ENCODE measurements at places on chromosomes 12 and 14.
A peak's percentile ranks its signal among the peaks of the same experiment; 100 is the strongest.

- peak; percentile 28 for DNase-seq
Measured at GRCh38 chr14:23539248-23540140, 12.1 kb downstream of the ZFHX2 start.

DNA sequence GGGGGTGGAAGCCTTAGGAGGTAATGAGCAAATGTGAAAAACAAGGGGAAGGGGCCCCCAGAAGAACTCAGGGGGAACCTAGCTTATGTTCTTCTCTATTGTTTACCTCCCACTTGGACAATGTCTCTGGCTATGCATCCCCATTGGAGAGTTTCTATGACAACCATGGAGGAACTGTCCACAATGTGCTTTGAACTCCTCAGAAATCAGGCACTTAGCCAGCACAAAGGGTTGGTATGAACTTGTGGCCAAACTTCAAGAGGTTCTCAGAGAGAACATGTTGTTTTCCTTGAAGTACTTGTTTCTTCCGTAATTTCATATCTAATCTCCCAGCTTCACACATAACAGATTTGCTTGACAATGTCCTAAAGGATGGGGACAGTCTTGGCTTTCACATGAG is 202.8 kb upstream of the PELI2 start:
- no peak for DNase-seq

GRCh38 chr12:132185705-132186104 is 41.4 kb downstream of the NOC4L start:
- peak; percentile 28 for DNase-seq

- no peak for DNase-seq
Measured at GRCh38 chr12:57781801-57782200, 786 bp upstream of the TSFM start.

DNA sequence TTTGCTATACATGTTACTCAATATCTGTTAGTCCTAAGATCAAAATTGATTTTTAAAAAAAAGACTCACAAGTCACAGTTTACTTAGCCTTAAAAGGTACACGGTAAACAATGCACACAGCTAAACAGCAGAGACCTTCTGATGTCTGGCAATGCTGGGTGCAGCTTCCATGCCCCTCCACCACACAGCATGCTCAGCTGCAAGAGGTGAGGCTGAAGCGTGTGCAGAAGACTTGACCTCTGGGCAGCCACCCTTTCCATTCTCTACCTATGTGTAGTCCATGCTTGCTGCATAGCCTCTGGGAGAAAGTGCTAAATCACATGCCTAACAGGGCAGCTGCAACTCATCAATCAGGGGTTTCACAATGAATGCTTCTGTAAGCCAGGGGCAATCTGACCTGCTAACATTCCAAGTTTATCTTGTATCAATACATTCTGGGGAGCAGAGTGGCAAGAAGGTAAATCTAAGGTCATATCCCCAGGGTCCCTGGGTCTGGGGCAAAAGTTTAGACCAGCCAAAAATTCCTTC is 44.5 kb upstream of the AMN1 start:
- DNase-seq, result no peak

GRCh38 chr14:98018628-98019027 is 1221.4 kb downstream of the VRK1 start:
- DNase-seq, result peak; percentile 29

- no peak for DNase-seq
Measured at GRCh38 chr12:94644141-94644979, 6.0 kb downstream of the TMCC3 start.

DNA sequence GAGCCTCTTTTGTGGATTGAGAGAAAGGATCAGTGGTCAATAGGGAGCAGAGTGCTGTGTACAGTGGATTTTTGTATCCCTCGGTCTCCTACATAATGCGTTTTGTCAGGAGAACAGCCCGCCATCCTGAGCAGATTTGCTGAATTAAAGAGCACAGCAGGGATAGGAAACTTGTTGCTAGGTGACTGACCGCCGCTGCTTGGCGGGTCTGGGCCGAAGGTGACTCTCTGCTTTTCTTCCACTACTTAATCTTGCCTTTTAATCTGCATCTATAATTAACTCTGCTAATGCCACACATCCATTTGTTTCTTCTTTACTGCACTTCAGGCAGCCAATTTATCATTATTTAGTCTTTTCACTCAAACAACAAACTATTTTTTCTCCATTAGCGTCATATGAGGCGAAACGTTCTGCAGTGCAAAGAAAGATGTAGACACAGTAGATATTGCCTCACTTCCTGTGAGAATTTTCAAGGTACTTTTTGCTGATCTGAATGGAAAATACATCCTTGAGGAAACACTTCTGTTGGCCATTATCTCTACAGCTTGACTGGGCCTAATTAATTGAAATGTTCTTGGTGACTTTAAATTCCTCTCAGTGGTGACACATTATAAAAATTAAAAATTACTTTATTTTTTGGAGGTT is 108.0 kb downstream of the PPM1A start:
- DNase-seq, result no peak

- no peak for DNase-seq
Measured at GRCh38 chr14:85578357-85578756, 48.4 kb downstream of the FLRT2 start.

DNA sequence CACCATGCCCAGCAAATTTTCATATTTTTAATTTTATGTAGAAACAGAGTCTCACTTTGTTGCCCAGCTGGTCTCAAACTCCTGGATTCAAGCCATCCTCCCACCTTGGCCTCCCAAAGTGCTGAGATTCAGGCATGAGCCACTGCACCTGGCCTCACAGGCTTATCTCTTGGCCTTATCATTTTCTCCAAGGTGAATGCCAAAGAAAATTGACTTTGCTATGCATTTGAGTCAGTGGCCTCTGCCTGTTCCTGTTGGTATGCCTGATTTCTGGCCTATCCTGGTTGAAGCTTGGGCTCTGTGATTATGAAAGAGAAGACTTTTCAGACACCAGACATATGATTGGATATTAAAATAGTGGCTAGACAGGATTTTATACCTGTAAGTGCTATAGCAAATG is 34.2 kb downstream of the MANSC1 start:
- DNase-seq, result no peak

- DNase-seq, result no peak
Measured at GRCh38 chr14:52155651-52156213, 86.9 kb upstream of the NID2 start.

DNA sequence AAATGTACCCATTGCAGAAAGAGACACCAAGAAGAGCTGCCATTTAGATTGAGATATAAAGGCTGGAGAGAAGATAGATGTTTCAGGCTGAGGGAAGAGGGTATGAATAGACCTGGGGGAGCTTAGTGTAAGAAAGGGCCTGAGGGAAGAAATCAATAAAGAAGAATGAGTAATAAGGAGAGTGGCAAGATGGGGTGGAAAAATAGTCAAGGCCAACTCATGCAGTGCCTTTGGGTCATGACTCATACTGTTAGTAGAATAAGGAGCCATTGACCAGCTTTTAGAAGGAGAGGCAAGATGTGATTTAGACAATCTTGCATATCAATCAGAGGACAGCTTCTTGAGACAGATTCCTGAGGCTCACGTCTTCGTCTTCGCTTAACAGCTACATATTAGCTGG is 287.5 kb downstream of the DUSP6 start:
- DNase-seq, result no peak

- no peak for DNase-seq
Measured at GRCh38 chr12:31482816-31483215, 108.1 kb downstream of the DENND5B start.

All from CD4-positive, alpha-beta T cell (primary cell).